Neural crest cell (in vitro differentiated cells): ENCODE measurements at places on chromosomes 5 and 9. TPM values are rescaled to one million over a fixed set of nuclear protein-coding genes. Genes with fewer than 3 reads are reported as not detected.

DNA sequence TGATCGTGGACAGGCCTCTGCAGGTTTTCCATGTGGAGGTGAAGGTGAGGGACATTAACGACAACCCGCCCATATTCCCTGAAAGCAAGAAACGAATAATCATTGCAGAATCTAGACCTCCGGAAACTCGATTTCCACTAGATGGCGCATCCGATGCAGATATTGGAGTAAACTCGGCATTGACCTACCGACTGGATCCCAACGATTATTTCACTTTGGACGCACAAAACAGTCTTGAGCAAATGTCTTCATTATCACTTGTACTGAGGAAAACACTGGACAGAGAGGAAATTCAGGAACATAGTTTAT is 621 bp downstream of the PCDHA13 start:
- no peak for DNase-seq

DNA sequence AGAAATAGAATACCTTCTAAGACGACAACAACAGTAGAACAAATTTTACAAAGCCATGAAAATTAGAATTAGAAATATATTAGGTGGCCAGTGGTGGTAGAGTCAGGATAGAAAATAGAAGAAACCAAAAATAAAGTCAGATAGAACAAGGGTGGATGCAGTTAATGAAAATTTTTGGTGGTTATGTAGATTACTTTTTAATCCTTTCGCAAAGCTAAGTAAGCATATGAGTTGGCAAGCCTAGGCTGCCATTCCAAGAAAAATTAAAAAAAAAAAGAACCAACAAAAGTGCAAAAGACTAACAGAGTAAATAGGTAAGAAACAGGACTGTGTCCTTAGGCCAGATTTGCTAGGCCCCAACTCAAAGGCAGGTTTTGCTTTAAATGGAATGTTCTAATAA is 56.8 kb downstream of the PCSK5 start:
- DNase-seq, result no peak

DNA sequence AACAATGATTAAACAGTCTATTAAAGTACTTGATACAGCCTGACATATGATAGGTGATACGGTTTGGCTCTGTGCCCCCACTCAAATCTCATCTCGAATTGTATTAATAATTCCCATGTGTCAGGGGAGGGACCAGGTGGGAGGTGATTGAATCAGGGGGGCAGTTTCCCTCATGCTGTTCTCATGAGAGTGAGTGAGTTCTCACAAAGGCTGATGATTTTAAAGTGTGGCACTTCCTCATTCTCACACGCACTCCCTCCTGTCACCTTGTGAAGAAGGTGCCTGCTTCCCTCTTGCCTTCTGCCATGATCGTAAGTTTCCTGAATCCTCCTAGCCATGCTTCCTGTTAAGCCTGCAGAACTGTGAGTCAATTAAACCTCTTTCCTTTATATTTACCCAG is 40.1 kb upstream of the TARS1 start:
- DNase-seq, result no peak

Gene RICTOR
- 20.5 and 22.2 TPM in 2 replicates for total RNA-seq
